ENCODE measurements at places on chromosomes 5 and 9.

DNA sequence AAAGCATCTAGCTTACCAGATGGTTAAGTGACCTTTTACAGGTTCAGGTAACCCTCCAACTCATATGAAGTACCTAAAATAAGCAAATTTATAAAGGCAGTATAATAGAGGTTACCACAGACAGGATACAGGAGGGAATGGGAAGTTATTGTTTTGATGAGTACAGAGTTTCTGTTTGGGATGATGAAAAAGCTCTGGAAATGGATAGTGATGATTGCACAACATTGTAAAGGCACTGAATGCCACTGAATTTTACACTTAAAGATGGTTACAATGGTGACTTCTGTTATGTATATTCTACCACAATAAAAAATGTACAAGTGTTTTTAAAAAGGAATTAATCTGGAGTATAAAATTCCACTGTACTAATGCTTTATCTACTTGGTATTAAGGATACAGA is 75.0 kb upstream of the NIPBL start:
- no peak for DNase-seq

DNA sequence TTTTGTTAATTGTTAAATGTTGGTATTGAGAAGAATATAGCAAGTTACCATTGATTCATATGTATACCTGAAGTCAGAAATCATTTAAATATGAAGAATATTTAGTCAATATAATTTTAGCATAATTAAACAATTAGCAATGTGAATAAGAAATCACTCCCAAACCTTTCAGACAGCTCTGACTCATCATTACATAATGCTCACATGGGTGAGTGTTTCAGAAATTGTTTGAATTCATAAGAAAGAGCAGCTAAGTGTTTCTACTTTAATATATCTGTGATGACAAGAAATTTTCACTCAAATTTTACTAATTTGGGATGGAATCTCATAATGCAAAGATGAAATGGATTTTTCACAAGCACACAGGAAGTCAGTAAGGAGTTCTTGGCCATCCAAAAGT is 42.0 kb upstream of the CDC42SE2 start:
- no peak for DNase-seq

- DNase-seq: no peak
Observed at GRCh38 chr5:118353970-118354369, 634.4 kb downstream of the DTWD2 start.

DNA sequence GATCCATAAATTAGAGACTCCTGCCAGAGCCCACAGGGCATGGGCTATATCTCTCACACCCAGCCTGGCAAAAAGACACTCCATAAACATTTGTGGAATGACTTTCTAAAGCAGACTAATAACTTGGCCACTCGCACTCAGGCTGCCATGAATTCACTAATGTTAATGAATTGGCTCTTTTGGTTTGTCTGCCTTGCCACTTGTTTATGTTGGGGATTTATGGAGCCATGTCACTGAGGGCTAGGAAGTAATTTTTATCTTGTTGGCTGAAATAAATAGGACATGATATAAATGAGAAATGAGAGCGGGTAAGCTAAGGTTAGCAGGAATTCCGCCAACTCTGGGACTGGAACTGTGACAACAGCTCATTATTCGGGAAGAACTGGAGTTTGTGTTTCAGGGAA is 55.2 kb downstream of the DROSHA start:
- no peak for DNase-seq

DNA sequence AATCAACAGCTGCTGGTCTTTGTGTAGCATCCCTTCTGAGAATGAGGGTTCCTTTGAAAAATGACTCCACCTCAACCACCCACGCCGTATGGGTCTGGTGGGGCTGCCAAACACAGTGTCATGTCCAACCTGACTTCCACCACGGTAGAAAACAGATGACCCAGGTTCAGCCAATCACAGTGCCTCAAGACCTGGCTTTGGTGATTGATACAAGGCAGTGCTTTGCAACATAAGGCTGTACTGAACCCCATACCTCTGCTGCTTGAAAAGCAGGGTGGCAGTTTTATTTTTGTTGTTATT is 11.5 kb upstream of the TGFBR1 start:
- no peak for DNase-seq

All from SK-N-DZ (cell line).